ENCODE measurements at places on chromosomes 7 and 10.

DNA sequence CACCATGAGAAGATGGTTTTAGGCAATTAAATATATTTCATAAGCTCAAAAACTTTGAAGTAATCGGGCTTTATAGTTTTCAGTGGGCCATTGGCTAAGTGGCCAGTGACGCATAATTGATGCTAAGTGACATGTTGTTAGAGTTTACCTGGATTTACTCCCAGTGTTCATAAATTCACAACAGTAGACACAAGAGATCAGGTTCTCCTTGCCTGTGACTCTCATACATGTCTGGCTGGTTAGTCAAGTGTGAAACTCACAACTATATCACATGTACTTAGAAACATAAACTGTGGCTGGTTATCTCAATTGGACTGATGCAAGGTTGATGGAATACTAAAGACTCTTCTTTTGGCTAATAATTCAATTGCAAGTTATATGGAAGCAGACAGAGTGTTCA lies 26.2 kb downstream of the ASB15 start:
- no peak for DNase-seq

DNA sequence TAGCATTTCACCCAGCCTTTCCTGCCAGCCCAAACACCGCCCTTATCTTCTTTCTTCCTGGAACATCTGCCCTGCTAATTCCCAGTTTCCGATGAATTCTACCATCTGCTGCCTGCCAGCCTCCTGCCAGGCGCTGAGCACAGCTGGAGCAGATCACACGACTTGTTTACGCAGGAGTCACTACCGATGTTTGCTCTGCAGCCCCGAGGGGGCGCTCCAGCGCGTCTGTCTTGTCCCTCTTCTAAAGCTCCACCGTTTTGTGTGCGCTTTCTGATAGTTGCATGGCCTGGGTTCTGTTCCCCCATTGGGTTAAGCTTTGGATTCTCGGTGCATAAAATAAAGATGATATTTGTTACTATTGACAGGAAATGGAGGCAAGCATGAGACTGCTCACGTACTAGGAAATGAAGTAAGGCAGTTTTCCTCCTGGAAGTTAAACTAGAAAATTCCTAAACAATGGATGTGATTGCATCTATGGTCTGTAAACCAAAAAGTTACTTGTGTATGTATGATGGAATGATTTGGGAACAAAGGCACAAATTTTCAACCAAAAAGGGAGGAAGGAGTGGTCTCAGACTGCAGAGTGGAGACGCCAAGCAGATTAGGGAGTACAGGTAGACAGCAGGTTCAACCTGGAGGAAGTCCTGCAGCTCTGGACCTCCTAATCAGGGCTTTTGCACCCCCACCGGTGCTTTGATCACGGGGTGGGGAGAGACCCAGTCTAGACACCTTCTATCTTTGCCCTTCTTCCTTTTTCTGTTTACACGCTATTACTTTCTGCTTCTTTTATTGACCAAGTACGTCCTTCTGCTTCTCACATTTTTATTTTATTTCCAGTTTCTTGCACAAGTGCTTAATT lies 2.2 kb upstream of the RBM17 start:
- peak; percentile 76 for DNase-seq

- no peak for DNase-seq
Measured at GRCh38 chr10:67803588-67804394, 34.2 kb downstream of the DNAJC12 start.

- no peak for DNase-seq
Measured at GRCh38 chr7:47386273-47386835, 195.6 kb downstream of the TNS3 start.

DNA sequence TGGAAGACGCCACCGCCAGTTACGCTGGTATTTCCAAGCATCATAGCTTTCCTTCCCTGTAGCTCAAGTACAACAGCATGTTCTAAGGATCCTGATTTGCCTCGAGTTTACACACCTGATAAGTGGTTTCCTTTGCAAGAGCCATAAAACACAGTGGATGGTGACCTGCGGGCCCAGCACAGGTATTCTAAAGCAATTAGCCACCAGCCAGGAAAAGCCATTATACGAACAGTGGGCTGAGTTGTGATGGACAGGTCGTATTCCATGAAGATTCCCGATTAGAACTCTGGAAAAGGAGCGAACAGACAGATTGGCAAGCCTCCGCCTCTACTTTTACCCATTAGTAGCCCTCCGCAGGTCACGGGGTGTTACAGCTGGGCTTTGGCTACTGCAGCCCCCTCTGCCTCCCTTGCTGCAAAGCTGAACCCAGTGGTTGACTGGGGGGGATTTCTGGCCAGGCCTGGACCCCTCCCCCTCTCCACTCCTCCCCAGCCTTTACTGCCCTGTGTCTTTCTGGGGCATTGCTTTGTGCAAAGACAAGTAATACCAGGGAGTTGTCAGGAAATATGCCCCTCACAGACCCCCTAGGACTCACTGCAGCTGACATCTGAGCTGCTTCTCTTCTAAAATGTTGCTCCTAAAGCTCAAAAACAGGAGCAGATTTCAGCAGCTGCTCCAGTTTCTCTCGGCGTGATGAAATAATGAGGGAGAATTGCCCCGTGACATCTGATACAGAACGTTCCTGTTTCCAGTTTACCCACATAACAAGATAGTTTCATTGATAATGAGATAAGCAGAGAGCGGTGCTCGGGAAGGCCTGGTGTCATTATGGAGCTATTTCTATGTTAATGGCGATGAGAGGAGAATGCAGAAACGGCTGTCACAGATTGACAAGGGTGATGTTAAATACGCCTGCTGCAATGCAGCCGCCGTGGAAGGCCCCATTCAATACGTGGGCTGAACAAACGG lies 214.4 kb downstream of the CCSER2 start:
- peak; percentile 8 for DNase-seq

- no peak for DNase-seq
Measured at GRCh38 chr10:131899695-131900349, 986 bp upstream of the PPP2R2D start.

DNA sequence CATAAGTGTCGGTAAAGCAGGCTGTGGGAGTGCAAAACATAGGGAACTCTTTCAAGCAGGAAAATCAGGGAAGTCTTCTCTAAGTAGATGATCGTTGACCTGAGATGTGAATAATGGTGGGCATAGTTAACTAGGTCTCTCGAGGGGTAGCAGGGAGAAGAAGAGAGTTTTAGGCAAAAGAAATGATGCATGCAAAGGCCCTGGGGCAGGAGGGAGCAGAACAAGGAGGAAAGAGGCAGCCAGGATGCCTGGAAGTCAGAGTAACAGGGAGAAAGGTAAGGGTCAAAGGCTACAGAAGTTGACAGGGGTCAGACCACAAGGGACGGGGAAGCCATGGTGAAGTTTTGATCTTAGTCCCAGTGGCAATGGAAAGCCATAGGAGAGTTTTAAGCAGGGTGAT lies 47.8 kb upstream of the PAX2 start:
- DNase-seq: no peak

- DNase-seq: no peak
Measured at GRCh38 chr7:50207686-50208255, 96.7 kb upstream of the IKZF1 start.

DNA sequence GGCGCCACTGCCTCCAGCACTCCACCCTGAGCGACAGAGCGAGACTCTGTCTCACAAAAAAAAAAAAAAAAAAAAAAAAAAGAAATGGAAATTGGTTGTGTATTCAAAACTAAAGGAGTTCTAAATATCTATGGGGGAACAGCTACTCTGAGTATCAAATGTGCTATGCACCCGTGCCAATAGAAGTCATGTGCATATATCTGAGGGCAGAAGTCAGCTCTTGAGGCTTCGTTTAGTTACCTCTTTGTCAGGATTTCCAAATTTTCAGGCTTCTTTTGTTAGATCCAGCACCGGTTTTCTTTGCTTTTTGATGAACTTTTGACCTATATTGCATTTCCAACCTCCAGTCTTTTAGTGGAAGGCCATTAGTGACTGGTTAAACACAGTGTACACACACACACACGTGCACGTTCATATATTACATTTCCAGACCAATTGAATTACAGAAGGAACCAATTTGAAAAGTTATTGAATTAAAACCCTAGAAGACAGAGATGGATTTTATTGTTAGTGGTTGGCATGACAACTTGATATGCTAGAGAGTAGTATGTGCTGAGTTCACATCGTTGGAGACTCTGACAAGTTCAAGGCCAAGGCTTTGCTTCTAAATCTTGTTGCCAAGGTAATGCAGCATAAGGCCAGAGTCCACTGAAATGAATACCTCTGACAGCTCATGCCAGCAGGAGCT lies 33.1 kb upstream of the ADD3 start:
- DNase-seq: peak; percentile 24

DNA sequence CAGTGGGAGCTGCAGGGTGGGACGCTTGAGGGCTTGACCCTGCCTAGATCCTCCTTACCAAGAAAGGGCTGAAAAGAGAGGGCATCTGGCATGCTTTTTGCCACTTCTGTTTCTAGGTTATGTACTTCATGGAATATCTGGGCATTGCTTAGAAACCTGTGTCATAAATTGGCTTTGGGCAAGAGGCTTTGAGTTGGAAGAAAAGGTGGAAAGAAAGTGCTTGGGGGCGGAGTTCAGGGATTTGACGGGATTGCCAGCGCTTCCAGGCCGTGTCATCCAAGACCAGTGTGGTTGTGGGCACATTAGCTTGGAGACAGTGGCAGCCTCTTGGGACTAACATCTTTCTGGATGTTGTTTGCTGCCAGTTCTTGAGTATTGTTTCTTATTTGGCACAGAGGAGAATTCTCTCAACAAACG lies 825 bp downstream of the ZNF862 start:
- peak; percentile 33 for DNase-seq

GRCh38 chr7:37741776-37742175 lies 58.2 kb downstream of the GPR141 start:
- DNase-seq: no peak

DNA sequence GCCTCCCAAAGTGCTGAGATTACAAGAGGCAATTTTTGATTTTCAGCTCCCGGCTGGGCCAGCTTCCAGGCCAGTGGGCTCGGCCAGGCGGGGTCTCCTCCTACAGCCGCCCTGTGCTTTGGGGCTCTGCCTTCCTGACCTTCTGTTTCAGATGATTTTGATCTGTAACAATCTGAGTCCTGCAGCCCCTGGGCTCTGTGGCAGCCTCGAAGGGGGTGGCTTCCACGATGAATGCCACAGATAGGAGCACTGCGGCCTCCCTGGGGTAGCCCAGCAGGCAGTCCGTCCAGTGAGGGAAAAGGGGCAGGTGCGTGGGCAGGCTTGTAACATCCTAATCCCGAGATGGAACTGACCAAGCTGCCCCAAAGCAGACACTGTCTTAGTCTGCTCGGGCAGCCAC lies 177.5 kb downstream of the DNAJB6 start:
- DNase-seq: no peak

DNA sequence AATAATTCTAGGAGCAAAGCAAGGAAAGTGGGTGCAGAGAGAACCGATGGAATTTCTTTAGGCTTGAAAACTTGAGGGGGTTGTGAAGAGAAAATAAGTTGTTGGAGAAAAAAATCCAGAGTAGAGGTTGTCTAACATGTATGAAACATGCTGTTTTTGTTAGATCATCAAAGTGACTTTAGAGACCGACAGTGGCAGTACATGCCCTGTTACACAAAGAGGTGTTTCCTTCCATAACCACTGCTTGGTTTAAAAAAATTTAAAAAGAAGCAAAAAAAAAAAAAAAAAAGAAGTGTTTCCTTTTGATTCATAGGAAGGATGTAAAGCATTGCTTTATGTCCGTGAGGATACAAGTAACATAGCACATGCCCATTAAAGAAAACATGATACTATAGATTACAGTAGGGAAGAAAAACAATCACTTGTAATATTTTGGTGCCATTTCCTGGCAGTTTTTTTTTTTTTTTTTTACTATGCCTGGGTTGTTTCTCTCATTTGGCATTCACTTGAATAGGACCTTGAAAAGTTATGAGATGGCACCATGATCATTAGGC lies 6.1 kb downstream of the ENTPD1 start:
- no peak for DNase-seq

DNA sequence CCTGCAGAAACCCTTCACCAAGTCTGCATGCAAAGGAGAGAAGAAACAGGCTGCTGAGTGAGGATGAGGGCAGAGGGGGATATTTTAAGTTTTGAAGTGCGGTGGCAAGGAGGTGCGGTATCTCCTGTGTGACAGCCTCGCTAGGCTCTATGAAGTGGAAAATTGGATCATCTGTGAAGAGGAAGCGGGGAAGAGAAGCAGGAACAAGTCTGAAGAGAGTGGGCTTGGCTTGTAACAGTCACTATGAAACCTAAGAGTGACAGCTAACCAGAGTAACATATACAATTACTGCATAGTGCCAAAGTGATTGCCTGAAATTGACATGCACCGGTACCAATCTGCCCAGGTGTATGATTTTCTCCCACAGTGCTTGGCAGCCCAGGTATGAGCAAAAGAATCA lies 287.5 kb upstream of the KLF14 start:
- DNase-seq: no peak

DNA sequence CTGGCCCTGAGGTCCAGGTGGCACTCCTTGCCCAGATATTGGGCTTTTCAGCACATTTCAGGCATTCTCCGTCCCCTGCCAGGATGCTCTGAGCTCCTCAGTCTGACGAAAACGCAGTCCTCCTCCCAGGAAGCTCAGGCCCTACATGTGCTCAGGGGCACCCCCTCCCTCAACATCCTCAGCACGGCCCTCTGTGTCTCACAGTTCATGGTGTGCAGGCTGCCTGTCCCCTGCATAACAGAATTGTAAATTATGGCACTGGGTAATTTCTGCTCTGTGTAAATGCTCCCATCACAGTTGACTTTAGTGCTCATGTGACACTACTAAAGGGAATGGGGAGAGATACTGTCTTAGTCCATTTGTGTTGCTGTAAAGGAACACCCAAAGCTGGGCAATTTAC lies 563.8 kb downstream of the DNAJB6 start:
- DNase-seq: no peak

- DNase-seq: no peak
Measured at GRCh38 chr7:108529341-108529740, 3.4 kb upstream of the PNPLA8 start.

DNA sequence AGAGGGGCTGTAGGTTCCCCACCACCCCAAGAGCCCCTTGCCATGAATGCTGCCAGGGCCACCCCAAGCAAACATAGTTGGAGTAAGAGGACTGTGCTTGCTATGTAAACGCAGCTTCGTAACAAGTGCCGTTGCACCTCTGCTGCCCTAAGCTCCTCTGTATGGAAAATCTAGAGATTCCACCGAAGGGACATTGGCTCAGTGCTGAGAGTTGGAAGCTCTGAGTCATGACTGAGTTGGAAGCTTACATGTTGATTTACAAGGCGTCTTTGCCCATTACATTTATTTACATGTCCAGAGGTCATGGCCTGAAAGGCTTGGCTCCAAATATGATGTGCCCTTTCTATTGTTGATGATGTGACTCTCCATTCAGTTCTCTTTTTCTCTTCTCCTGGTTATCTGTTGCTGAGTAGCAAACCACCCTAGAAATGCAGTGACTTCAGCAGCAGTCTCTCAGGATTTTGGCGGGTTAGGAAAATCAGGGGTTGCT lies 233.1 kb upstream of the TCF7L2 start:
- DNase-seq: peak; percentile 81

GRCh38 chr10:96208271-96208670 lies 63.1 kb downstream of the BLNK start:
- no peak for DNase-seq

DNA sequence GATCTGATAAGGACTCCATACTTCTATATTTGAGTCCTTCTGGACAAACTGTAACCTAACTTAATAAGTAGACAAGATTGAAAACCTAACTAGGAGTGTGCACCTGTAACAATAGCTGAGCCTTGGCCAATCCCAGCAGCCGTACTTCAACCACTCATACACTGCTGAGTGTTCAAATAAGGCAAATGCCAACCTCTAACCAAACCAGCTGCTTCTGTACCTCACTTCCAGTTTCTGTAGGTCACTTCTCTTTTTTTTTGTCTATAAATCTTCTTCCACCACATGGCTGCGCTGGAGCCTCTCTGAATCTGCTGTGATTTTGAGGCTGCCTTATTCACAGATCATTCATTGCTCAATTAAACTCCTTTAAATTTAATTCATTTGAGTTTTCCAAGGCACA lies 753.2 kb downstream of the DNAJB9 start:
- no peak for DNase-seq

GRCh38 chr7:36034020-36034419 lies 119.0 kb upstream of the EEPD1 start:
- peak; percentile 90 for DNase-seq
